ENCODE measurements at places on chromosomes 7 and 10. TPM values are rescaled to one million over a fixed set of nuclear protein-coding genes. Genes with fewer than 3 reads are reported as not detected.

GRCh38 chr7:156747718-156748117 is 107.1 kb downstream of the RNF32 start:
- H3K27ac ChIP-seq: no peak overlapping the region
- no peak for DNase-seq
- H3K4me1 ChIP-seq: no peaks in the 10 kb centered on the region
- no peaks in the 10 kb centered on the region for H3K27me3 ChIP-seq

DNA sequence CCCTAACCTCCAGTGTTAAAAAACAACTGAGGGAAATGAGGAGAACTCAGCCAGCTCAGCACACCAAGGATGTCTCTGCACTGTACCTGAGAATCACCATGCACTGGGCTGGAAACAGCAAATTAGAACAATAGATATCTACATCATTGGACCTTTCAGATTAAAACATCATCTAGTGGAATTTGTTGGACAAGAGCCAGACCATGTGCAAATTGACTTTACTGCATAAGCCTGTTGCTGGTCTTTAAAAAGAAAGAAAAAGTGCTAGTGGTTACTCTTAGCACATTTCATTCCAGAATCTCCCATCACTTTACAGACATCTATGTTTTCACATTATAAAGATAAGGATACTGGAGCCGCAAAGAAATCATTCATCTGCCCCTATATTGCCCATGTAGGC is 75.4 kb downstream of the FGFR2 start:
- no peak overlapping the region for H3K27ac ChIP-seq
- no peak overlapping the region for H3K4me3 ChIP-seq
- no peak for DNase-seq
- no peaks in the 10 kb centered on the region for H3K27me3 ChIP-seq
- peaks cover 6% of the 10 kb centered on the region for H3K4me1 ChIP-seq

DNA sequence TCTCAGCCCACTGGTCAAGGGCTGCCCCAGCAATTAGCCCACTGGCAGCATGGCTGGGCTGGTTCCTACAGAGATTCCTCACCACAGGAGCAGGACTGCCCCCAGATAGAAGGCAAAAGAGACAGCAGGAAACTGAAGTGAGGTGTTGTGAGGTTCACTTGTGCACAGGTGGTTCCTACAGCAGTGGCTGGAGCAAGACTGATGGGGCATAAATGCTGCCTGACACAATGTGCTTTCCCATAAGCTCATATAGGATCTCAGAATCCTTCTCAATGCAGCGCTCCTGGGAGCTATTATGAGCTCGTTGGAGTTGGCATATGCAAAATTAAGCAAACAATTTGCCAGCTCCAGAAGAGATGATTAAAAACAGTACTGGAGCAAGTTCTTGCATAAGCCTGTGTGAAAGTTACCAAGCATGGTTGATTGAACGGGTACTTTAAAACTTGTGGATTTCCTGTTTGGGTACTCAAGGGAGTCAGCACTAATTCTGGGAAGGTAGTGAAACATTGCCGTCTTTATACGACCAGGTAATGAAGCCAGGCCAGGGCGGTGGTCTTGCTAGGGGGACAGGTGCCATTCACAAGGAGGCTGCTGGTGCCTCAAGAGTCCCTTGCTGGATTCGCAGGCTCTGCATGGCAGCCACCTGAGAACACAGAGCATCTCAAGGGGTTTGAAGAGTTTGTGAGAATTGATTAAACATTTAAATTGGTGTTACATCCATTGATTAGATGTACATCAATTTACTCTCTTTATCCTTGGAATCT is 20.3 kb upstream of the PRKCQ start:
- H3K4me3 ChIP-seq: no peak overlapping the region
- H3K27me3 ChIP-seq: no peaks in the 10 kb centered on the region
- H3K27ac ChIP-seq: no peak overlapping the region

GRCh38 chr7:107614425-107614824 is 34.4 kb downstream of the BCAP29 start:
- H3K4me1 ChIP-seq: no peaks in the 10 kb centered on the region
- H3K36me3 ChIP-seq: peaks cover 24% of the 10 kb centered on the region
- H3K4me3 ChIP-seq: no peak overlapping the region
- no peak for DNase-seq
- H3K27me3 ChIP-seq: no peaks in the 10 kb centered on the region
- H3K27ac ChIP-seq: no peak overlapping the region

- H3K27ac ChIP-seq: no peak overlapping the region
- H3K4me1 ChIP-seq: peaks cover 13% of the 10 kb centered on the region
- no peak overlapping the region for H3K4me3 ChIP-seq
- DNase-seq: no peak
- no peaks in the 10 kb centered on the region for H3K36me3 ChIP-seq
These were observed 111.1 kb upstream of the CREB5 start for GRCh38 chr7:28301148-28301641.

GRCh38 chr10:127886371-127887051 is 6.2 kb downstream of the CLRN3 start:
- H3K4me3 ChIP-seq: no peak overlapping the region
- no peak for DNase-seq
- H3K4me1 ChIP-seq: no peaks in the 10 kb centered on the region
- H3K27me3 ChIP-seq: no peaks in the 10 kb centered on the region
- no peak overlapping the region for H3K27ac ChIP-seq

The PTPRN2 gene
- 0.87 TPM for total RNA-seq

The TAS2R4 gene
- total RNA-seq: 0.43 TPM

The TPST1 gene
- 3.6 TPM for total RNA-seq

The CAV1 gene
- not detected for total RNA-seq

The KLF14 gene
- not detected for total RNA-seq

Data from Karpas-422 (cell line).